AG04450 (cell line): ENCODE measurements at places on chromosomes 6 and 20.
A peak's percentile ranks its signal among the peaks of the same experiment; 100 is the strongest.

DNA sequence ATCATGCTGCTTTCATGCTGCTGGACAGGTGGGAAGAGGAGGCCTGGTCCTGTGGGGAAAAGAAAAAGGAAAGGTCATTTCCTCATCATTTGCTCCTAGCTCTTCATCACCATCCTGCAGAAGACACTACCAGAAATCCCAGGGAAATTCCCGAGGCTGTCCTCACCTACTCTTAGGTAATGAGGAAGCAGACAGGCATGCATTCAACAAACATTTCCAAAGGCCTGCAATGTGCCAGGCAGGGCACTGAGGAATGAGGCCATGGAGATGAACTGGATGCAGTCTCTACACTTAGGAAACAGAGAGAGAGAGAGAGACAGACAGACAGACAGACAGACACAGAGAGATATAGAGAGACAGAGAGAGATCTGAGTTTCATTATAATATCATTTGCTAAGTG, 83.0 kb upstream of the MRPS10 start:
- DNase-seq: no peak

- DNase-seq: no peak
These were observed 136.4 kb upstream of the KCNG1 start for GRCh38 chr20:51159303-51159702.

- DNase-seq: no peak
These were observed 40.7 kb upstream of the PBOV1 start for GRCh38 chr6:138258991-138259390.

GRCh38 chr6:25596928-25597818, 54.8 kb upstream of the SCGN start:
- no peak for DNase-seq

- DNase-seq: no peak
These were observed 19.1 kb downstream of the SLC24A3 start for GRCh38 chr20:19231359-19232035.

GRCh38 chr20:46150943-46151342, 32.8 kb downstream of the CD40 start:
- no peak for DNase-seq

GRCh38 chr20:46255440-46256104, 52.7 kb downstream of the CDH22 start:
- no peak for DNase-seq

GRCh38 chr6:32114796-32115195, 5.7 kb upstream of the TNXB start:
- DNase-seq: no peak

DNA sequence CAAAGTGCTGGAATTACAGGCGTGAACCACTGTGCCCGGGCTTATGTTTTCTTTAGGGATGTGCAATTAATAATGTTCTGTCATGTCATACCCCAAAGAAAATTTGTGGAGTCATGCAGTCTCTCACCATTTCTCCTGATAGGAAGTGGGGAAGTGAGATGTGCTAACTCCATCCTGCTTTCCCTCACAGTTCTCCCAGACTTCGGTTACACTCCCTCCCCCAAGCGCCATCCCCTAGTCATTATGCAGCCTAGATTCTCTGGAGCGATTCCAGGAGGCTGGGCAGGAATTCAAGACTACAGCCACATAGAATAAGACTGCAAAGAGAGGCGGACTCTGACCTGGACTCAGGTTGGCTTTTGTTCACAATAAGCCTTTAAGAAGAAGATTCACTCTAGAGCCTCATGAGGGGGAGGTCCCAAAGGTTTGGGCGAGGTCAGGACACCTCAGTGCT, 271.4 kb downstream of the ALDH8A1 start:
- DNase-seq: peak; percentile 24
